ENCODE measurements at places on chromosomes 4 and X.

- no peak for DNase-seq
Measured at GRCh38 chr4:78923464-78924312, 15.6 kb downstream of the PAQR3 start.

DNA sequence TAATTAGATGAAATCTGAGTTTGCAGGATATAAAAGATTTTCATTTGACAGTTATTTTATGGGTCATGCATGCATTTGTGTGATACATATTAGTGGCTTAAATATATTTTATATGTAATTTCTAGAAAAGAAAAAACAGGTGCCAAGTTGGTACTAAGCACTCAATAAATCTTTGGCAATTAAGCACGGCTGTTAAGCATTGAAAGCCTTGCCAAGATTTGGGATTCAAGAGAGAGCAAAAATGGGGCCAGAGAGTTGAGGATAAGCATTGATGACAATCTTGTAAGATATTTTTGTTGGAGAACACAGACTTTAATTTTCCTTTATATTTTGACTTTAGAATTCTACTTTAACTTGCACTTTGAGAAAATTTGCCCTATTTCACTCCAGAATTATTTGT is 249.8 kb upstream of the MAD2L1 start:
- no peak for DNase-seq

- no peak for DNase-seq
Measured at GRCh38 chr4:25320336-25320735, 7.8 kb downstream of the ZCCHC4 start.

DNA sequence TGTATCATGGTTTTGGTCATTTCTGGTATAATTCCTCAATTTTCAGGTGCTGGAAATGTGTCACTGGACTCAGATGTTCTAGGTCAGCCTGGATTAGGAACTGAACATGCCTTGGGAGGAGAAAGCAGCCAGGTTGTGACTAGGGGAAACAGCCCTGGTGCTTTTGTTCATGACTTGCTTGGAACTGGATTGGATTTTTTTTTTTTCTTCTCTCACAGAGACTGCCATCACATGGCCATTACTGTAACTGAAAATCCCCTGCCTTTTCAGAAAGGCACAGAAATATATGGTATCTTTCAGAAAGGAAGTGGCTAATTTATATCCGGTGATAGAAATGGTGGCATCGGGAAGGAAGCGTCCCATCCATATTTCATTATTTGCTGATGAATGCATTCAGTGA is 34.6 kb downstream of the SEPTIN11 start:
- peak; percentile 55 for DNase-seq

GRCh38 chr4:136644279-136644678 is 888.0 kb downstream of the PCDH18 start:
- DNase-seq = no peak

GRCh38 chr4:39932776-39933402 is 44.8 kb downstream of the PDS5A start:
- peak; percentile 55 for DNase-seq

DNA sequence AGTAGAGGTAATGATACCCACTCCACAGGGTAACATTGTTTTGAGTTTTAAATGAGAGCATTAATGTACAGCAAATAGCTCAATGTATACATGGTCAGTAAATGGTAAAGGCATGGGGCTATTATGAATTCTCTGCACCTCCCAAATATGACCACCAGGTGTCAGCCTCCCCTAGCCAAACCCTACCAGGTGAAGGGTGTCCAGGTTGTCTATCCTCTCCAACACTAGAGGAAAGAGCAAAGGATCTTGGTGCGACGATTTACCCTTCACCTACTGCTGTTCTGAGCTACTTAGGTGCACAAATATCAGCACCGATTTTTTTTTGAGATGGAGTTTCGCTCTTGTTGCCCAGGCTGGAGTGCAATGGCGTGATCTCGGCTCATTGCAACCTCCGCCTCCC is 26.5 kb upstream of the XIAP start:
- peak; percentile 73 for DNase-seq

- no peak for DNase-seq
Measured at GRCh38 chr4:61336916-61337315, 136.8 kb downstream of the ADGRL3 start.
